Stimulated activated CD4-positive, alpha-beta T cell treated with anti-CD3 and anti-CD28 coated beads, Interleukin-1b, Interleukin-23, amount 100 ng/mL, for 1 hour (primary cell): ENCODE measurements at places on chromosomes 13 and 19.

- no peak for DNase-seq
These were observed 8.0 kb downstream of the TINCR start for GRCh38 chr19:5559804-5560133.

DNA sequence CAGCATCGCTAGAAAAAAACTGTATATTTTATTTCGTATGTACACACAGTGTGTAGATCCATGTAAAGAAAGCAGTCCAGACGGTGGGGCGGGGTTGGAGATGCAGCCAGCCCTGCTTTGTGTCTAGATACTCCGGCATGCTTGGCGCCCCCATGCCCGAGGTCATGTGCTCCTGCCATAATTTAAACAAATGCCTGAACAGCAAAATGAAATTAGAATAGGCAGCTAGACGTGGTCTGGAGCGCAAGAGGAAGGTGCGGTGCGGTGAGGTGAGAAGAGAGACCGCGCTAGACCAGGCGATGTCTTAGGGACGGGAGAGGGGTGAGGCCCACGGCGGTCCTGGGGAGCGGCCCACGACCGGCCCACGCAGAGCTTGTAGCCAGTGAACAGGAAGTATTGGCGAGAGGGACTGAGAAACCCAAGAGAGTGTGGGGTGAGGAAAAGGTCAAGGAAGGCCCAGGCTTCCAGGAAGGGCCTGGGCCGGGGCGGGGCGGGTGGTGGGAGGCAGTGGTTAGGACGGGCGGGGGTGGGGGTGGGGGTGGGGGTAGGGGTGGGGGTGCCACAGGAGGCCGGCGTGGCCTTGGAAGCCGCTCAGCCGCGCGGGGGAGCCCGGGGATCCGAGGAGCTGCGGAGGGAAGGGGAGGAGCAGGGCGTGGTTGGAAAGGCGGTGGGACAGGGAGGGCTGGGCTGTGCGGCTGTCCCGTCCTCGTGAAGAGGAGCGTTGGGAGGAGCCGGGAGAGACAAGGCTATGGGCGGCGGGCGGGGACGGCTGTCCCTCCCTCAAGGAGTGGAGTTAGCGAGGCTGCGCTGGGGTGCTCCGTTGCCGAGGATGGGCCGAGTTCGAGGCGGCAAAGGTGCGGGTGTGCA, 254.7 kb upstream of the SGCG start:
- DNase-seq = no peak

DNA sequence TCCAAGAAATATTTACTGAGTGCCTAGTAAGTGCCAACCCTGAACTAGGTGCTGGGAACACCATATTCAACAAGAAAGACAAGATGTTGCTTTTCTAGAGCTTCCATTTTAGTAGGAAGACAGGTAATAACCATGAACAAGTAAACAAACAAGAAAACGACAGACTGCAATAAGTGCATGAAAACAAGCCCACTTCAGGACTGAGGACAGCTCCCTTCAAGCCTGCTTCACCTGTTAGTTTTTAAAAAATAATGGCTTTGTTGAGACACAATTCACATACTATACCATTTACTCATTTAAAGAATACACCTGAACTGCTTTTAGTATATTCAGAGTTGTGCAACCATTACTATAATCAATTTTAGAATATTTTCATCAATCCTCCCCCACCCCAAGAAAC, 30.4 kb downstream of the CYP4F22 start:
- DNase-seq = no peak

DNA sequence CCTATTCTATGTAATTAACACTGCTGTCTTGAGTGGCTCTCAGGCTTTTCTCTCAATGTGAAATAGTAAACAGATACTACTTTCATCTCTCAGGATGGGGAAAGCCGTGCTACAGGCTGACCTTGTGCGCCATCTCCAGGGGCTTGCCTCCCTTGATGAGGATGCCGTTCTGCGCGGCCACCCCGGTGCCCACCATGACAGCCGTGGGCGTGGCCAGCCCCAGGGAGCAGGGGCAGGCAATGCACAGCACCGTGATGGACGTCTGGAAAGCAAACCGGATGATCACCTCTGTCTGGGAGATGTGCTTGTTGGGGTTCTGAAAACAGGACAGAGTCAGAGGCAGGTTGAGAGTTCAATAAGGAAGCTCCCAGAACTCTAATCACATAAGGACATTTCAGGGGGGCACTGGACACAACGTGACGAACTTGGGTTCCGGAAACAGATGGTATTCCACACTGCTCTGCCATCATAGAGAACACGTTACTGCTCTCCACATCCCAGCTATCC, 65.0 kb downstream of the ATP7B start:
- no peak for DNase-seq

DNA sequence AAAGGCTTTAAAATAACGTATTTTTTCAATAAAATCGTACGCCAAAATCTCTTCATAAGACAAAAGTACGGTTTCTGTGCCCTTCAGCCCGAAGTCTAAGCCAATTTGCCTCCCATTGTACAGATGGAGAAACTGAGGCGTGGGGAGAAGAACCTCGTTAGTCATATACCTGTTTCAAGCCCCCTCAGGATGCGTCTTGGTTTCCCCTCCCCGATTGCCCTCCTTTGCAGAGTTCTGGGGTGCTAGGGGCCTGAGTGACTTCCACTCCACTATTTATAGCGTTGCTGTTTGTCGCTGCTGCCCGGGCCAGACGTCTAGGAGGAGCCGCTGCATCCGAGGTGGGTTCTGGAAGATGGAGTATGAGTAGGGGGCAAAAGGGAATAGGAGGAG, 2.3 kb upstream of the LTBP4 start:
- no peak for DNase-seq

- no peak for DNase-seq
These were observed 121.1 kb upstream of the MYO16 start for GRCh38 chr13:108508263-108508662.

GRCh38 chr13:20673715-20674114, 29.8 kb upstream of the IL17D start:
- DNase-seq = no peak

DNA sequence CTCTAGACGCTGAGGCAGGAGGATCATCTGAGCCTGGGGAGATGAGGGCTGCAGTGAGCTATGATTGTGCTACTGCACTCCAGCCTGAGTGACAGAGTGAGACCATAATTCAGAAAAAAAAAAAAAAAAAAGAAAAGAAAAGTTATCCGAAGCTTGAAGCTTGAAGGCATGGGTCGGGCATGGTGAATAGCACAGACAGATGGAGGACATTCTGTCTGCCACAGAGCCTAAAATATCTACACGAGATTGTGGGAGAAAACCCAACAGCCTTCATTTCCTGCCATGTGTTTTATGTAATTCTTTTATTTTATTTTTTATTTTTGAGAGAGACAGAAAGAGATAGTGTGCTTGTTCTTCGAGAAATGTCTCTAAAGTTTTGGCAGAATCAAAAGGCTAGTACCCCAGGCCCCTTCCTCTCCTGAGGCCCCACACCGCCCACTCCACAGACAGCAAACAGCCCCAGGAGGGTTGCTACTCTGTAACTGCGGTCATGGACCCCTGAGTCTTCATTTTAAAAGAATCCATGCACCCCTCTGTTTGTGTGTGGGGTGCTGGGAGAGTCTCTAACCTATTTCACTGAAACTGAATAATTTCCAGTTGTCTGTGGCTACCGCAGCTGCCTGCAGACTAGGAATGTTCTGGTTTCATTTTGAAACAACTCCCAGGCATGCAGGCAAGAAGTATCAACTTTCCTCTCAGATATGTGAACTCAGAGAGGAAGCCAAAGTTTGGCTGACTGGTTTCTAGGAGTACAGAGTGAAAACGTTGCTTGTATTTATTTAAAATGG, 38.4 kb upstream of the RCBTB2 start:
- no peak for DNase-seq

DNA sequence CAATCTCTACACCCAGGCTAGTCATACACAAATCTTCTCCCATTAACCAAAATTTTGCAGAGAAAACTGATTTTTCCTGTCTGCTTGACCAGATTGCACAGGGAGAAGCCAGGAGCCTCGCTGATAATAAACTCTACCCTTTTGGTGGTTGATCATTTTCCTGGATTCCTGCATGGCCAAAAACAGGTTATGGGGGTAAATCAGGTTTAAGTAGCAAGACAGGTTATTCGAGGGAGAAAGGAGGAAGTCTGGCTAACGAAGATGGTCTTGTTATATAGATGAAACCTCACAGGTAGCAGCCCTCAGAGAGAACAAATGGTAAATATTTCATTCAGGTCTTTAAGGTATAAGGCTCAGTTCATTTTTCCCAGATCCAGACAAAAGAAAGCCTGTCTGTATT, 16.0 kb upstream of the CEACAM6 start:
- no peak for DNase-seq

DNA sequence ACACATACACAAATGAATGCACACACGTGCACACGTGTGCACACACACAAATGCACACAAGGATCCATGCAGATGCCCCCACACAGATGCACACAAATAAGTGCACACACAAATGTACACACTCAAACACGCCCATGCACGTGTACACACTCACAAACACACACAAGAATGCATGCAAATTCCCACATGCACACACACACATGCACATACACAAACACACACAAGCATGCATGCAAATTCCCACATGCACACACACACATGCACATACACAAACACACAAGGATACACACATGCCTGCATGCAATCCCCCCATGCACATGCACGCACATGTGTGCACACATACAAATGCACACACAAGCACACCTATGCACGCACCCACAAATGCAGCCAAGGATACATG, 13.3 kb downstream of the GNA15 start:
- DNase-seq = no peak

DNA sequence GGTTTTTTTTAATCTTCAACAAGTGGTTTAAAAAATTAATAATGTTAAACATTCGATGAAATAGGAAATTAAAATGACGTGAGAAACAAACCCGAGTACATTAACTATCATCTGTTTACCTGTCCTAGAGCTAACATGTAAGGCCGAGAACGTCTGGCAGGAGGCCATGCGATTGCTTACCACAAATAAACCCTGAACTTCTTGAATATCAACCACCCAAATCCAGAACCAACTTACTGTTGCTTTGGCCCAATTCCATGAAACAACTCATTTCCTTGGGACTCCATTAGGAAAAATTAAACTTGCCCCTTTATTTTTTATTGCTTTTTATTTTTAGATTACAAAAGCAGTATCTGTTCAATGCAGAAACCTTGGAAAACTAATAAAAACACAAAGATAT, 228.9 kb upstream of the IRS2 start:
- no peak for DNase-seq

- DNase-seq = no peak
These were observed 2.7 kb downstream of the MEGF8 start for GRCh38 chr19:42328106-42328505.

GRCh38 chr13:30216111-30216510, 91.2 kb downstream of the KATNAL1 start:
- DNase-seq = no peak

DNA sequence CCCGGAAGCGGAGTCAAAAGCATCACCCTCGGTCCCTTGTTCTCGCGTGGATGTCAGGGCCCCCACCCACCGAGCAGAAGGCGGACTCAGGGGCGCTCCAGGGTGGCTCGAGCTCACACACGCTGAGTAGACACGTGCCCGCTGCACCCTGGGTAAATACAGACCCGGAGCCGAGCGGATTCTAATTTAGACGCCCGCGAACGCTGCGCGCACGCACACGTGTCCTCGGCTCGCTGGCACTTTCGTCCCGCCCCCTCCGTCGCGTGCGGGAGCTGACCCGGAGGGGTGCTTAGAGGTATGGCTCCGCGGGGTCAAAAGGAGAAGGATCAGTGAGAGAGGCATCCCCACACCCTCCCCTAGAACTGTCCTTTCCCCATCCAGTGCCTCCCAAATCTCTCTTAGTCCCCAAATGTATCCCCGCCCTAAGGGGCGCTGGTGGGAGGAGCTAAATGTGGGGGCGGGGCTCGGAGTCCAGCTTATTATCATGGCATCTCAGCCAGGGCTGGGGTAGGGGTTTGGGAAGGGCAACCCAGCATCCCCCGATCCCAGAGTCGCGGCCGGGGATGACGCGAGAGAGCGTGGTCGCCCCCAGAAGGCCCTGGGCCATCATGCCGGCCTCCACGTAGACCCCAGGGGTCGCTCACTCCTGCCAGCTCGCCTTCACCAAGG, 451 bp upstream of the ICAM5 start:
- no peak for DNase-seq

- no peak for DNase-seq
These were observed 737.4 kb downstream of the UQCRFS1 start for GRCh38 chr19:28475525-28475924.

DNA sequence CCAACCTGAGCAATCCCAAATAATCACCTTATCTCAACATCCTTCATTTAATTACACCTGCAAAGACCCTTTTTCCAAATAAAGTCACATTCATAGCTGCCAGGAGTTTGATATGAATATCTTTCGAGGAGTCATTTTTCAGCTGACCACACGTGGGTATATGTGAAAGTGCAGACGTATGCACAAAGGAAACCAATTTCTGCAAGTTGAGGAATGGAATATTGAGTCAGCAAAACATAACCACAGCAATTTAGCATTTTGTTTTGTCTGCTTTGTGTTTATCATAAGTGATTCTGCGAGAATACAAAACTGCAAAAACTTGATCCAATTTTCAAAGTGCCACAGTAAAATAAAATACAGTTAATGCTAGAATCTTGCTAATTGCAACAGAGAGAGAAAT, 295.9 kb downstream of the SUCLA2 start:
- no peak for DNase-seq

GRCh38 chr13:36061621-36062020, 69.6 kb downstream of the DCLK1 start:
- DNase-seq = no peak

- DNase-seq = no peak
These were observed 22.4 kb downstream of the TNFRSF19 start for GRCh38 chr13:23592596-23592995.
